ENCODE measurements at places on chromosomes 6 and 20.

GRCh38 chr6:12009876-12010634 is 2.1 kb upstream of the HIVEP1 start:
- no peak for DNase-seq

DNA sequence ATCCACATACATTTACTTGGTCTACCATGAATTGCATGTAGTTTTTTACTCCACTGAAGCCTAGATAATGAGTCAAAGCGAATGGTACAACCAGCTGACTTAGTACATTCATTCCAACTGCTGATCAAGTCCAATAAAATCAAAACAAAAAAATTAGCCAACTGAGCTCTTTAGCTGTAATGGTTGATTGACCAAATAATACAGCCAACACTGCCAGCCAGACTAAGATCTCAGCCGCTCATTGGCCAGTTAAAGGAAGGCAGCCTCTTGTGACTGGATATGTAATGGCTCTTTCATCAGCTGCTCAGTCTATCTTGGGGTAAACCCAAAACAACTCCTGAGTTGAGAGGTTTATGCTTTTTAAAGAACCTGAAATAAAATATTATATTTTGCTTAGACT is 204.3 kb upstream of the RSPO3 start:
- DNase-seq: no peak

GRCh38 chr6:136994782-136995181 is 50.0 kb downstream of the IL20RA start:
- DNase-seq: no peak

GRCh38 chr20:37265152-37265551 is 3.5 kb upstream of the GHRH start:
- no peak for DNase-seq

- DNase-seq: no peak
These were observed 882 bp upstream of the FAM184A start for GRCh38 chr6:119079283-119079809.
